IMR-90 (cell line): ENCODE measurements at places on chromosomes 1 and 21.

DNA sequence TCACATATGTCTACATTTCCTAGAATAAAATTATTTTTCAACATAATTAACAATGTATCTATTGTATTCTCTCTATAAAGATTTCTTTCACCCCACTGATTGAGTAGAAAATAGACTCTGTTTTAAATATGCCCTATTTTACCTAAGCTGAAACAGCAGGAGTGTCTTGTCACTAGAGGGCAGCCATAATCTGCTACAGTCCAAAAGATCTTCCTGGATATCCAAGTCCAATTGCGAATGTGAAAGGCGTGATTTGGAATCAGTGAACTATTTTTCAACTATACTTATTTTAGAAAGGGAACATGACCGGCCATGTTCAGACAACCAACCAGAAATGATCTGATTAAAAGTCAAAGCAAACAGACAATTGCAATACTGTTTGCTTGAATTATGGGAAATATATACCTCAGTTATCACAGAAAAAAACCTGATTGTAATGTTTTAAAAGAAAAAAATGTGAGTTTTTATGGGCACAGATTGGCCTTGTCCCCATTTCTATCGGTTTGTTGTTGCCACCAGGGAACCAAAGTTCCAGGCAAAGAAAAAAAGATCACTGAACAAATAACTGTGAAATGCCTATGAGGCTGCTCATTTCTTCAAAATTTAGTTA is 1211.0 kb upstream of the ADGRL4 start:
- peak; percentile 71 for DNase-seq

GRCh38 chr1:246270236-246270635 is 236.8 kb downstream of the SMYD3 start:
- no peak for DNase-seq

- peak; percentile 89 for DNase-seq
Observed at GRCh38 chr1:224528900-224529299, 87.2 kb upstream of the CNIH3 start.

- peak; percentile 91 for DNase-seq
Observed at GRCh38 chr1:192147221-192147620, 11.0 kb upstream of the RGS18 start.

GRCh38 chr21:38861989-38862683 is 56.4 kb downstream of the ETS2 start:
- DNase-seq: no peak

DNA sequence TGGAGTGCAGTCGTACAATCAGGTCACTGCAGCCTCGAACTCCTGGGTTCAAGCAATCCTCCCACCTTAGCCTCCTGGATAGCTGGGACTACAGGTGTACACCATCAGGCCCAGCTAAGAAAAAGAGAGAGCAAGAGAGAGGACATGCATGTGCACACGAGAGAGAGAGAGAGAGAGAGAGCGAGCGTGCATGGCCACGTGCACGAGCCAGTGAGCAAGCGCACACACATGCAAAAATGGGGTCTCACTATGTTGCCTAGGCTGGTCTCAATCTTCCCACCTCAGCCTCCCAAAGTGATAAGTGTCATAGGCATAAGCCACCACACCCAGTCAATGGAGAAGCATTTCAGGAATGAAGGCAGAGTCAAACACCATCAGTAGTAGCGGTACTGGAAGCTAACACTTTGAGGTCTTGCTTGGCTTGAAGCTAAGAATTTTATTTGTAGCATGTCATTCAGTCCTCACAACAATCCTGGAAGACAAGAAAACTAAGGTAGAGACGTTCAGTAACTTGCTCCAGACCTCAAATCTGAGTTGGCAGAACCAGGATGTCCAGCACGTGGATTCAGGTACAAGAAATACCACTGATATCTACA is 14.5 kb downstream of the GNB1 start:
- peak; percentile 32 for DNase-seq

GRCh38 chr1:42154685-42155084 is 1.5 kb downstream of the GUCA2B start:
- no peak for DNase-seq

GRCh38 chr1:112937070-112937469 is 18.9 kb downstream of the SLC16A1 start:
- peak; percentile 13 for DNase-seq

DNA sequence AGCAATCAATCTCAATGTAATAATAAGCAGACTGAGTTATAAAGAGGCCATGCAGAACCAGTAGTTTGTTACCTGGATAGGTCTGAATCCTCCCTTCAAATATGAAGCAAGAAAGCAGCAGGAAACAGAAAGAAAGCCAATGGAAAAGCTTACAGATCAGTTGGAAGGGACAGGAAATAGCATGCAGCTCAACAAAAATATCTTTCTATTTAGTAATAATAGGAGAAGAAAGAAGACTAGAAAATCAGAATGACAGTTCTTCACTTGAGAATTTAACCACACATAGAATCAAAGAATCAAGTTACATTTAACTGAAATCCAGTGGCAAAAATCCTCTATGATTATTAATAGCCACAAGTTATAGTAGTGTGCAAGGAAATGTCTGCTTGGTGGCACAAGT is 194.4 kb downstream of the EIF4G3 start:
- peak; percentile 26 for DNase-seq

- peak; percentile 39 for DNase-seq
Observed at GRCh38 chr1:198918920-198919319, 280.1 kb downstream of the PTPRC start.

- DNase-seq: peak; percentile 83
Observed at GRCh38 chr1:184801503-184801902, 46.8 kb upstream of the EDEM3 start.

- DNase-seq: peak; percentile 60
Observed at GRCh38 chr1:6688001-6688400, 13.6 kb downstream of the DNAJC11 start.

DNA sequence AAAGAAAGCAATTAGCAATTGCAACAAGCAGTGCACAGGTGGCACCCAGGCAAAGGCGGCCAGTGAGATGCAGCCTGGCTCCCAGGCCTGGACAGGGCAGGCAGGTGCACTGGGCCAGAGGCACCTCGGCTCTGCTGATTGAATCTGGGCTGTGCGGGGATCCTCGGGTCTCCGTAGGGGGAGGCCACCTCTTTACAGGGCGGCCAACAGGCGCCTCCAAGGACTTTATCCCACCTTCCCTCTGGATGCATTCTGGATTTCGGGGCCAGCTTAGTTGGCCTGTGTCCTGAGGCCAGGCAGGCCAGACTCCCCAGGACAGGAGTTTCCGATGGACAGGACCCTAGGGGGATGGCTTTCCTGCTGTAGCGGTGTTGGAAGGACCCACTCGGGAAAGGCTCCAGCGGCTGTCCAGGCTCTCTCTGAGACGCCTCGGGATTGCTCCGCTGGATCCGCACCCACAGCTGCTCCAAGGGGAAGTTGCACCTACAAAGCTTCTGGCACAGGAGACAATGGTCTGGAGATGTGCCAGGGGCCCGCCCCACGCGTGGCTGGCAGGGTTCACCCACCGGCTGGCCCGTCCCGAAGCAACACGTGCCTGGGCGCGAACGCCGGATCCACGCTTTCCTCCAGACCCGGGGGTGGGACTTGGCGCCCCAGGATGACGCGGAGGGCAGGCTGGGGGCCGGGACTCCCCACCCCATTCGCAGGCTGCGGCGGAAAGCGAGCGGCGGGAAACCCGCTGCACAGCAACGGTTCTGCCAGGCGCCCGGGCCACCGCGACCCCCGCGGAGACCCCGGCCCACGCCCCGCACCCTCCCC is 810 bp downstream of the SLC19A1 start:
- DNase-seq: peak; percentile 33
